Esophagus muscularis mucosa (tissue), 4 donors: ENCODE measurements at places on chromosomes 13 and 19. TPM values are rescaled to one million over a fixed set of nuclear protein-coding genes. Genes with fewer than 3 reads are reported as not detected.

OR10H1 gene
- not detected for total RNA-seq

SPTBN4 gene
- 5.8 TPM for total RNA-seq

GIPC1 gene
- 114 TPM for total RNA-seq

PRR12 gene
- total RNA-seq: 15.4 TPM

CLEC17A gene
- not detected for total RNA-seq

AMER2 gene
- total RNA-seq: 0.17 TPM

- no peak for DNase-seq
Observed at GRCh38 chr19:47778954-47779351, 450 bp downstream of the SELENOW start.

- DNase-seq: no peak
Observed at GRCh38 chr13:72653506-72653905, 73.9 kb downstream of the MZT1 start.

GRCh38 chr19:54918499-54918898 is 12.6 kb downstream of the NCR1 start:
- DNase-seq: no peak

- no peak for DNase-seq
Observed at GRCh38 chr19:35143818-35144217, 763 bp downstream of the FXYD7 start.

- no peak for DNase-seq
Observed at GRCh38 chr19:39916236-39916635, 18.2 kb downstream of the FCGBP start.

- DNase-seq: no peak
Observed at GRCh38 chr19:38032151-38032550, 125.1 kb downstream of the SIPA1L3 start.

- DNase-seq: no peak
Observed at GRCh38 chr19:2883686-2884439, 16.7 kb downstream of the ZNF556 start.

- DNase-seq: no peak
Observed at GRCh38 chr19:31597616-31598015, 248.4 kb upstream of the TSHZ3 start.

DNA sequence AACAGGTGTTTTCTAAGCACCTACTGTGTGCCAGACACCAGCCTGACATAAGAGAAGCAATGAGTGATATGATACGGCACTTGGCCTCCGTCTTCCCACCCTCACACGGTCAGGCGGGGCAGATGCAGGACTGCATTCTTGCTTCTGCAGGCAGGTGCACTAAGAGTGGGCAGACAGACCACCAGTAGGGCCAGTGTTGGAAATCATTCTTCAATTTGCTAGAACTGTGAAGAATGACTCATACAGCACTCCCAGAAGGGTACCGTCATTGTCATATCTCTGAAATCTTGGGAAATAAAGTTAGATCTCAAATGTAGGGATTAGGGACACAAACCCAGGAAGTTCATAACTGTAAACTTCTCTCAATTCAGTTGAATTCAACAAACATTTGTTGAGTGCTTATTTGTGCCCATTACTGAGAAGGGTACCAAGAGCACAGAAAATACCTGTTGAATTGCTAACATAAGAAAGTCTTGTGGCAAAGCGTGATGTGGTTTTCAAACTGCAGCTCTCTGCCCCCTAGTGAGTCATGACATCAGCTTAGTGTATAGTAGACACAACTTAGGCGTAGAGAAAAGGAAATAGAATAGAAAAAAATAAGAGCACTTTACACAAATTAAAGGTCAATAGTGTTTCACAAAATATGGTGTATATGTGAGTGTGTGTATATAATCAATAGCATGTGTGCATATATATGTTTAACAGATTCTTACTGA is 76.1 kb downstream of the TEX26 start:
- no peak for DNase-seq

GRCh38 chr19:54606230-54606629 is 12.8 kb downstream of the LILRA1 start:
- peak; percentile 89 for DNase-seq

- DNase-seq: no peak
Observed at GRCh38 chr19:41928754-41929535, 696 bp upstream of the ERFL start.

DNA sequence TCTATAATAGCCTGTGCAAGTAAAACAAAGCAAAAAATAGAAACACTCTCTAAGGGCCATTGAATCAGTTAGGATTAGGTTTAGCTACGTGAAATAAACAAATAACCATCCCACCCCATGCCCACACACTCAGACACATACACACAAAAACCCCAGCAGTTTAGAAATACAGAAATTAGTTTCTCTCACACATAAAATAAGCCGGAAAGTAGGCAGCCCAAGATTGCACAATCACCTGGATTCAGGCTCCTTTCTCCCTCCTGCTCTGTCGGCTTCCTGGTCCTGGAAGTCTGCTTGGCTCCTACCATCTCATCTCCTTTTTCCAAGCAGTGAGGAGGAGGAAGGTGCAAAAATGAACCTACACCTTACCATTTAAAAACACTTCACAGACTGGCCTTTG is 22.6 kb upstream of the USP12 start:
- DNase-seq: no peak

- DNase-seq: no peak
Observed at GRCh38 chr19:46201454-46202310, 27.9 kb upstream of the IGFL1 start.

- DNase-seq: no peak
Observed at GRCh38 chr19:57560049-57560491, 407 bp upstream of the ZNF550 start.

- no peak for DNase-seq
Observed at GRCh38 chr13:22862478-22862877, 318.3 kb upstream of the SGCG start.

GRCh38 chr19:40928850-40929249 is 46.8 kb upstream of the CYP2A7 start:
- no peak for DNase-seq

DNA sequence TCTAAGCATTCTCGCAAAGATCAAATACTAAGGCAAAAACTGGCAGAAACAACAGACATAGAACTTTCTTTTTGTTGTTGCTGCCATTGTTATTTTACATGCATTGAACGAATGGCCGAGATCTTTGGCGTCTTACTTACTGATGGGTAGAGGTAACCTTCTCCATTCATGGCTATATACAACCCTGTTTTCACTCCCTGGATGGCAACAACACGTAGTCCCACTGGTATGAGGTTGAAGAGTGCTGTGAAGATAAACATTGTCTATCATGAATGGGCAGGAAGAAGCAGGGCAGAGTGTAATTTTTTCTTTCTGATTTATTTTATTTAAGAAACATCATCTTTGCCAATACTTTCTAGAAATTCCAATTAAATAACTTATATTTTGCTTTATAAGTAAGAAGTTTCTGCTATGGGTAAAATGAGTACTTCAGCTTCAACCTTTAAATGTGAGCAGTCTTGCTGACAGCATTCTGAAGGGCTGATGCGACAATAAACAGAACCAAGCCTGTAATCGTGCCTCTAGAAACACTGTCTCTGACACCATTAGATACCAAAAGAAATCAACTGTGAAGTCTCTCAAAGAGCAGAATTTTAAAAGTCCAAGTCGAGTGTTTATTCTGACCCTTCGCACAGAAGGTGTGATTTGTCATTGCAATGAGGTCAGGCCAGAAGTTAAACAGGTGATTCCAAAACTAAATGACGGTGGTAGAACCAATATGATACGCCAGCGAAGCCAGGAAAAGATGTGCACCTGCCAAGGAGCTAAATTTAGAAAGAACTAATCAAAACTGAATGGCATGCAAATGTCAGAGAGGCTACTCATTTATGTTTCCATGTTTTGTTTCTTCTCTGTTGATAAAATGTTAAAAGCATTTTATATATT is 416.4 kb downstream of the ITGBL1 start:
- DNase-seq: no peak

- DNase-seq: no peak
Observed at GRCh38 chr13:71886880-71887279, 19.9 kb upstream of the DACH1 start.

GRCh38 chr19:12766051-12766521 is 9.3 kb downstream of the HOOK2 start:
- no peak for DNase-seq

- no peak for DNase-seq
Observed at GRCh38 chr13:74061926-74062595, 72.1 kb downstream of the KLF12 start.

DNA sequence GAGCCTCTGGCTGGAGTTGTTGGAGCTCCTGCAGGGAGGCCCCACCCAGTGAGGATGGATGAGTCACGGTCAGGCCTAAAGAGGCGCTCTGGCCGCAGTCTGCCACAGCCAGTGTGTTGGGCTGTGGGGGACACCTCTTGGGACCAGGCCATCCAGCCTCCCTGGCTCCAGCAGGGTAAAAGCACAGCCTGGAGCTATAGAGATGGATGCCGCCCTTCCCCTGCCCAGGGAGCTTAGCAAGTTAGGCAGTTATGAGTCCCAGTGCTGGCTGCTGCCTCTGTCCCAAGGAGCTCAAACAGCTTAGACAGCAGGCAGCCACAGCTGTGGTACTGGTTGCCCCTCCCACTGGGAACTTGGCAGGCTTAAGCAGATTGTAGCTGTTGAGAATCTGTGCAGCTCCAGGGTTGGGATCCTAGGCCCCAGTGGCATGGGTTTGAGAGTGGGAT is 100.9 kb downstream of the NDFIP2 start:
- DNase-seq: no peak

DNA sequence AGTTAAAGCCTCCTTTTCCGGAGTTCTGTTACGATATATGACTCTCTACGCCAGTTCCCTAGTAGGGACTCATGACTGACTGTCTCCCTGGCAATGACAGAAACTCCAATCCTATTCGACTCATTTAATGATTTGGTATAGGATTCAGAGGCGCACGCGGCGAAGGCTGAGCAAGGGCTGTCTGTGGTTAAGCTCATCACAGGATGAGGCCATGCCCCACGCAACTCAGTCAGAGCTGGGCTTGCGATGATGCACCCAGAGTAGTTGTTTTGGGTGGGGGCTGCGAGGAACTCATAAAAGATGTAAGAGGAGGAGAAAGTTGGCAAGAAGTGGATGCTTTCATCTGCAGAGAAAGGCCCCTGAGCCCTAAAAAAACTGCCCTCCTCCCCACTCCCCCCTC is 468 bp upstream of the SERTM1 start:
- DNase-seq: no peak

DNA sequence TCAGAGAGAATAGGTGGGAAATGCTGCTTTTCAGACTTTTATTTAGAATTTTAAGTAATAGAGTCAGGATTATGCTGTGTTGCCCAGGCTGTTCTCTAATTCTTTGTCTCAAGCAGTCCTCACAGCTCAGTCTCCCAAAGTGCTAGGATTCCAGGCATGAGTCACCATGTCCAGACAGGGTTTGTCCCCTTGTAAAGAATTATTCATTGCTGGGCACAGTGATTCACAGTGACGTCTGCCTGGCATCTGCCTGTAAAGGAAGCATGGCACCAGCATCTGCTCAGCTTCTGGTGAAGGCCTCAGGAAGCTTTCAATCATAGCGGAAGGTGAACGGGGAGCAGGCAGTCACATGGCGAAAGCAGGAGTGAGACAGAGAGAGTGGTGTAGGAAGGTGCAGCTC is 17.7 kb downstream of the ZNF763 start:
- DNase-seq: no peak

DNA sequence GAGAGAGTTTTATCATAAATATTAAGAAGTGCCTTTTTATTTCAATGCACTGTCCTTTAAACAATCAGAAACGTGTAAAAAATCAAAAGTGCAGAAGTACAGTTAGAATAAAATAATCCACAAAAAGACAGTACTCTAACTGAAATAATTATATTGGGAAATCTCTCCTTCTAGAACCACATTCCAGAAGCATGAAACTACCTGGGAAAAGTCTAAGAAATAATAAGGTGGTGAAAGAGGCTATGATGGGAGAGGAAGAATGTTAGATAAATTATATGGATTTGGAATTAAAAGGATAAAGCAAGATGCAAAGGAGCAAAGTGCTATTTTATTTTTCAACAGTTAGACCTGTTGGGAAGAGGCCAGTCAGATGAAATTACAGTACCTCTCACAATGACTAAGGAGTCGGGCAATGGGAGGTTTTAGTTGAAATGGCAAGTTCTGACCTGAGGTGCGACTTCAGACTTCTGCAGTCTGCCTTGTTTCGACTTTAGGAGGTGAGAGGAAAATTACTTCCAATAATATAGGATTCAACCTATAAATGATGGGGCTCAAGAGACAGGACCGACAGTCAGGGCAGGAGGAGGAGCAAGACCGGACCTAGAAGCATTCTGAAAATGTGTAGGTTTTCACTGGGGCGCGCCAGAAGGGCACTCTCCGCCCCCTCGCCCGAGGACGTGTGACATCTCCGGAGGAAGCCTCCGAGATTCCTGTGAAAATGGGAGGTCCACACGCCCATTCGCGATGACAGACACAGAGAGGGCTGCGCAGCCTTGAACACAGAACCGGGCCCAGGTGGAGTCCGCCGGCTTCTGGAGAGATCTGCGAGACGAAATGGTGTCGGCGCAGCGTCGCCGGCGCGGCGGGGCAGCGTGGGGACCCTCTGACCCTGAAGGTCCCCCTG is 717 bp downstream of the SPRYD7 start:
- no peak for DNase-seq
